ENCODE measurements at places on chromosomes 12 and 14. TPM values are rescaled to one million over a fixed set of nuclear protein-coding genes. Genes with fewer than 3 reads are reported as not detected.

- no peak for DNase-seq
Observed at GRCh38 chr12:12582193-12582881, 19.7 kb upstream of the DUSP16 start.

- no peak for DNase-seq
Observed at GRCh38 chr14:102144914-102145313, 5.2 kb downstream of the WDR20 start.

DNA sequence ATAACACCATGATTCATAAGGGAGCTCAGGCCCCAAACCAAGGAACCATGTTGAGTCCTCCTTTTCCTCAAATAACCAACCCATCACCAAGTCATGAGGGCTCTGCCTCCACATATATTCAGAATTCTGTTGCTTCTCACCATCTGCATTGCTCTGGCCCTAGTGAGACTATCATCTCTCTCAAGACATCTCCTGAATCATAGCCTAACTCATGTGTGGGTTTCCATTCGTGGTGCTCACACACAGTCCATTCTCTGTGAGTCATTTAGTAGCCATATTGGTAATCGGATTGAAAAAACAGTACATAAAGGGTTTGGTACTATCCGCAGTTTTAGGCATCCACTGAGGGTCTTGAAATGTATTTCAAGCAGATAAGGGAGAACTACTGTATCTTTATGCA, 5.1 kb upstream of the SLC38A2 start:
- DNase-seq = no peak

GRCh38 chr12:59298296-59298695, 297.5 kb upstream of the SLC16A7 start:
- DNase-seq = no peak

GRCh38 chr12:94952325-94952724, 51.2 kb downstream of the NDUFA12 start:
- DNase-seq = no peak

Gene KCNMB4
- 67.2 TPM for total RNA-seq

- no peak for DNase-seq
Observed at GRCh38 chr12:109632342-109632741, 58.7 kb downstream of the MVK start.

Gene PLBD1
- total RNA-seq = 2.5 TPM

Measured in occipital lobe (tissue), 3 donors.